ENCODE measurements at places on chromosomes 11 and 22.

DNA sequence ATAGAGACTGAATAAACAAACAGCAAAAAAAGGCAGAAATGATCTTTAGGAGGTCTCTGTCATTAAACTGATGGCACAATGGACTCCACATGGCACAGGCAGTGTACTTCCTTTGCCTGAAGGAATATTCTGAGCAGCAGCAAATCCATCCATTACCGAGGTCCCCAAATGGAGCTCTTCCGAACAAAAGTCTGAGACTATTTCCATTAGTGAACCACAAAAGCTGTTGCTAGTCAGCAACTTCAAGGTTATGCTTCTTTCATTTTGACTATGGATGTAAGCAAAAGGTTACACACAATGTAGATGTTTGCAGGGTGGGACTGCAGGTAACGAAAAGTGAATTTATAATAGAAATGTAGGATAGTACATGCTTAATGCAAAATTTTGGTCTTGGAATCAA is 14.5 kb downstream of the NARS2 start:
- no peak for DNase-seq

GRCh38 chr22:27142286-27142685 is 484.9 kb downstream of the MIAT start:
- DNase-seq = no peak

- peak; percentile 77 for DNase-seq
These were observed 759 bp downstream of the CPT1A start for GRCh38 chr11:68840661-68841653.

DNA sequence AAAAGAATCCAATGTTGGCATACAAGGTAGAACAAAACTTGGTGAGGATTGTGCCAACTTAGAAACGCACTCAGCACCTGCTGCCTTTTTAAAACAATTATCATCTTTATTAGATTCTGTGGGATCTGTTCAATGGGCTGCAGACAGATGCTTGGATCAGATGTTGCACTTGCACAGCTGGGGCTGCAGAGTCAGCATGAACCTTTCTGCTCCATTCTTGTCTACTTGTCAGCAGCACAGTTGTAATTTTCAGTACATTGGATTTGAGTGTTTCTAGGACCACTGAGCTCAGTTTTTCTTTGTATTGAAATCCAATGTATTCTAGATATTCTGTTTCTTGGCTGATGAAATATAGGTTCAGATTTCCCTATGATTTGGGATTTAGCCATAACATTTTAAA is 164.5 kb downstream of the LUZP2 start:
- no peak for DNase-seq

DNA sequence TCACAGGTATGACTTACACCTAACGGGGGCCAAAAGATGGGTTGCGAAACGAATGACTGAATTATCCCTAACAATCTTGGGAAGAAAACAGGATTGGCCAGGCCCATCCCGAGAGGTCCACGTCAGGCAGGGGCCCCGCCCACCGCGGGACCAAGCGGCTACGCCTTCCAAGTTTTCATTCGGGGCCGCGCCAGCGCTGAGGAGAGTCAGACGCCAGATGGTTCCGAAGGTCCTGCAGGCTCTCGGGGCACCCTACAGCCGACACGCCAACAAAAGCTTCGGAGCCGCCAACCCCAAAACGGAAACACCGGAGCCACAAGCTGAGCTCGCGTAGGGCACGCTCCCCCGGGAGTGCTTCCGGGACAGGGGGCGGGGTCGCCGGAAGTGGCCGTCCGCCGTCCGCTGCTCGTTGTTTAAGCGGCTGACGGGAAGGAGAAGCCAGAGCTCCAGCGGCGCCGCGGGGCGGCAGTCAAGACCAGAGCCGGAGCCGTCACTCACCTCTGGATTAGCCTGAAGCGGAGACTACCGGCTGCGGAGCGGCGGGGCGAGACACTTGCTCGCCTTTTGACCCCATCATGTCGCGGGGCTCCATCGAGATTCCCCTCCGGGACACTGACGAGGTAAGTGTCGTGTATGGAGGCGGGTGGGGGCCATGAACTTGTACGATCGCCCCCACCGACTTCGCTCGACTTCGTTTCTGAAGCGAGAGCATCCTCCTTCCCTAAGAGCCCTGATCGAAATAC is at the start of gene CTR9:
Gene CTR9 (plus strand): TSS at position 409 of the 743 bp plus-strand sequence. CDS start 167 bp downstream, at position 576.
- peak; percentile 96 for DNase-seq

DNA sequence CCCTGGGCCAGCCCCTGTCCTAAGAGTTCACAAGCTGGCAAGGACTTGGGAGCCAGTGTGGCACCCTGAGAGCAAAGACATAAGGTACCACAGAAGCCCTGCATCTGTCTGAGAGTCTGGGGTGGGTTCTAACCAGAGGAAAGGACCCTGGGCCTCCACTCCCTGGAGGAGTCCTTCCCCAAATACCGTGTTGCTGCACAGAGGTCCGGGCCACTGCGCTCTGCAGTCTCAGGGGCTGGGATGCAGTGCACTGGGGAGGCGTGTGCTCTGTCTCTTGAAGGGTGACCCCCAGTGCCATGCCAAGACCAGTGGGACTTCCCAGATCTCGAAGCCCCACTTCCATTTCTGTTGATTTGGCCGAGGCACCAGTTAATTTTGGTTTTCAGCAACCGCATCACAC is 4.3 kb upstream of the SH3BP1 start:
- no peak for DNase-seq

- DNase-seq = peak; percentile 65
These were observed 32.7 kb downstream of the ZNF143 start for GRCh38 chr11:9493492-9493891.

DNA sequence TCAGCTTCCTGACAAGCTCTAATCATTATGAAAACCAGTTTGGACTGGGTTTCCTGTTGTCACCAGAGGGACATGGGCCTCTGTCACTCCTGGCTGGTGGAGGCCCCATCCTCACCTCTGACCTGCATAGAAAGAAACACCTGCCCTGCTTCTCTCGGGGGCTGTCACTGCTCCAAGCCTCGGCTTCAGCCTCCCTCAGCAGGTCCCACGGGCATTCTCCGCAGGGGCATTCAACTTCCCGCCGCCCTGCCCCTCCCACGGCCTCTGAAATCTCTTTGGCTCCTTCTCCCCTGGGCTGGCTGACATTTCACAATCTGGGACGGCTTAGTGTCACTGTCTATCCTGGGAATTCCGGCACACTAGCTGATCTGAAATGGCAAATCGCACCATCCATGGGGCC is 257.9 kb downstream of the CTTN start:
- no peak for DNase-seq

GRCh38 chr11:63918507-63919191 is 1.7 kb upstream of the RCOR2 start:
- peak; percentile 68 for DNase-seq

DNA sequence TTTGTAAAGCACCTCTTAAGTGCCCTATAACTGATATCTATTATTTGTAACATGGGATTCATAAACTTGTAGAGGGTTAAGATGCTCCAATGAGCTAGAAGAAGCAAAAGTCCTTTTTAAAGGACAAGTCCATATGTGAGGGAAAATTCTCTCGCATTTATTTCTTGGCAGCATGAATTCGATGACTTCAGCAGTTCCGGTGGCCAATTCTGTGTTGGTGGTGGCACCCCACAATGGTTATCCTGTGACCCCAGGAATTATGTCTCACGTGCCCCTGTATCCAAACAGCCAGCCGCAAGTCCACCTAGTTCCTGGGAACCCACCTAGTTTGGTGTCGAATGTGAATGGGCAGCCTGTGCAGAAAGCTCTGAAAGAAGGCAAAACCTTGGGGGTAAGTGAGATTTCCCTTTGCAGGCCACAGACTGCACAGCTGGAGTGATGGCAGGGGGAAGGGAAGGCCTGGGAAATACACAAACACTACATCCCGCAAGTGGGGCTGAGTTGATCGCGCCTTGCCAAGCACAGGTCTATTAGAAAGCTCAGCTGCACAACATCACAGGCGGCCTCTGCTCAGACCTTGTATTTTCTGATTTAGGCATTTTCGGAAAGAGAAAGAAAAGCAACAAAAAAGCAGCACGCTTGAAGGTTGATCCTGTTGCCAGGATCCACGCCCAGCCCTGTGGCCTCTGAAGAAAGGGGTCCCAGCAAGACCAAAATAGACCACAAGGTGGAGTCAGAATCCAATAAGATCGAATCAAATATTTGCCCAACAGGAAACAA is 1.5 kb downstream of the MS4A8 start:
- DNase-seq = peak; percentile 59

DNA sequence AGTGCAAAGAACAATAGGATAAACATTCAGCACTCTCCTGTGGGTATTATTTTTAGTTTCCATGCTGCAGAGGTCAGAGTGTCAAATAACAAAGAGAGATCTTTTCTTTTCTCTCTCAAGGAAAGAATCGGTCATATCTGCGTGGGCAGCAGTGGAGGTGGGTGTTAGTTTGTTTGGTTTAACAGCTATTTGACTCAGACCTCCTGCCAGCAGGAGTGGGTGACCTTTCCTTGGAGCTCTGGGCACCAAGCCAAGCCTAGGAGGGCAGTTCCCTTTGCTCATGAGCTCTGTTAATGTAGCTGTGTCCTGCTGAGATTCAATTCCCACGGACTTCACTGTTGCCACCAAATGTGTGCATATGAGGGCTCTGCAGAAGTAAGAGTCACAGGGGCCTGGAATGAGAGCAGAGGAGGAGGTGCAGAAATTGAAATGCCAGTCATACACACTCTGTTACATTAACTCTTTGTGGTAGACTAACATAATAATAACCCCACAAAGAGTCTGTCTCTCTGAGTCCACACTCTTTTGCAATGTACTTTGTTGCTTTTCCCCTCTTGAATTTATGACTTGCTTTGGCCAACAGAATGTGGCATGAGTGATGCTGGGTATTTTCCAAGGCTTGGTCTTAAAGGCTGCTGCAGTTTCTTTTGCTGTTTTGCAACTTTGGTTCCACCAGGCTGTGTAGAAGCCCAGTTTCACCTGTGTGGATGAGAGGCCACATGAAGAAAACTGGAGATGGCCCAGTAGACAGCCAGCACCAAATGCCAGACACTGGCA is 76.0 kb upstream of the GRK3 start:
- DNase-seq = peak; percentile 18

GRCh38 chr22:29946220-29946619 is 63.2 kb downstream of the MTMR3 start:
- DNase-seq = no peak

DNA sequence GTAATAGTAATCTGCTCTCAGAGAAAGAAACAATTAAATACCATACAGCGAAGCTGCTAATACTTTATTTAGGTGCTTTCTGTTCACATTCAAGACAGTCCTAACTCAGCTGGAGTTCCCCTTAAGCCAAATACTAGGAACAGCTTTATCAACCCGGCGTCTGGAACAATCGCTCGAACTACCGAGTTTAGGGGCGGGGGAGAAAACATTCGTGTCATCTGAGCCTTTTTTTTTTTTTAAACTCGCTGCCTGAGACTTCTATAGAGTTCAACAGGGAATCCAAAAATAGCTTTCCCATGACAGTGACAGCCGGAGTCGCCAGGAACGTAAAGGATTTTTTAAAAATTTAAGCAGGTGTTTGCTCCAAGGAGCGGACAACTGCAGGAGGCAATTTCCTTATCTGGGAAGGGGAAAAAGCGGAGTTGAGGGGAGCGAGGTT is 852 bp downstream of the TRAF6 start:
- DNase-seq = peak; percentile 37

GRCh38 chr11:102912482-102912830 is 37.7 kb upstream of the MMP12 start:
- DNase-seq = no peak

DNA sequence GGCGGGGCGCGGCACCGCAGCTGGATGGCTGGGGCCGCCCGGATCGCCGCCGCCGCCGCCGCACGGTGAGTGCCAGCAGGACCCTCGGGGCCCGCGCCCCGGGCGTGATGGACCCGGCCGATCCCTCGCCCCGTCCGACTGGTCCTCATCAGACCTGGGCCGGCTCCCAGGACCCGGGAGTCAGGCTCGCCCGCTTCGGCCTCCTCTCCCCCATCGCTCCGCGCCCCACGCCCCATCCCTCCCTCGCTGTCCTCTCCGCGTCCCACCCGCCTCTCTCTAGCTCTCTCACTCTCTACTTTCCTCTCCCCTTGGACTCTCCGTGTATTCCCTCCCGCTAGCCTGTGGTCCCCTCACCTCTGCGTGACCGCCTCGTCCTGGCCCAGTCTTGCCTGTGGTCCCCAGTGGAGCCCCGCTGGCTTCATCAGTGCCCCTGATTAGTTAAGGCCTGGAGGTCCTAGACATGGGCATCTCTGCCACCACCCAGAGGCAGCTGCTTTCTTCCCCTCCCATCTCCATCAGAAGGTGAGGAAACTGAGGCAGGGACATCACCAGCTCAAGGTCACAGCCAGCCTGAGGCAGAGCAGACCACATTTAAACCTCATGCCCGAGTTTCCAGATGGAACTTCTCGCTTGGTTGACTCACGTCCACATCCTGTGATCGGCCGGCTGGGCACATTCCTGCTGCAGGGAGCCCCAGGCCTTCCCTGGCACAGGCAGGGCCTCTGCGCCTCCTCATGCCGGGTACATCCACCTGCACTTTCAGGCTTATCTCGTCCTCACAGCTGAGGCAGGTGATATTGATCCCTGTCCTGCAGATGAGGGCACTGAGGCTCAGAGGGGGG is 429 bp downstream of the SLC39A13 start:
- DNase-seq = no peak

- DNase-seq = no peak
These were observed 31.4 kb downstream of the TOLLIP start for GRCh38 chr11:1277936-1278512.
